ENCODE measurements at places on chromosomes 7 and 10. TPM values are rescaled to one million over a fixed set of nuclear protein-coding genes. Genes with fewer than 3 reads are reported as not detected.

AZGP1 gene
- 0.79 TPM for total RNA-seq

SSC4D gene
- 1.2 TPM for total RNA-seq

POLR2J2 gene
- 9.3 TPM for total RNA-seq

CTAGE8 gene
- total RNA-seq, result 2.6 TPM

DNAJC12 gene
- not detected for total RNA-seq

PPP1R17 gene
- total RNA-seq, result not detected

STEAP4 gene
- total RNA-seq, result 8.9 TPM

ITGB8 gene
- 0.38 TPM for total RNA-seq

Measured in spleen (tissue), 13 donors.